ENCODE measurements at places on chromosomes 2 and 18.
A peak's percentile ranks its signal among the peaks of the same experiment; 100 is the strongest.

DNA sequence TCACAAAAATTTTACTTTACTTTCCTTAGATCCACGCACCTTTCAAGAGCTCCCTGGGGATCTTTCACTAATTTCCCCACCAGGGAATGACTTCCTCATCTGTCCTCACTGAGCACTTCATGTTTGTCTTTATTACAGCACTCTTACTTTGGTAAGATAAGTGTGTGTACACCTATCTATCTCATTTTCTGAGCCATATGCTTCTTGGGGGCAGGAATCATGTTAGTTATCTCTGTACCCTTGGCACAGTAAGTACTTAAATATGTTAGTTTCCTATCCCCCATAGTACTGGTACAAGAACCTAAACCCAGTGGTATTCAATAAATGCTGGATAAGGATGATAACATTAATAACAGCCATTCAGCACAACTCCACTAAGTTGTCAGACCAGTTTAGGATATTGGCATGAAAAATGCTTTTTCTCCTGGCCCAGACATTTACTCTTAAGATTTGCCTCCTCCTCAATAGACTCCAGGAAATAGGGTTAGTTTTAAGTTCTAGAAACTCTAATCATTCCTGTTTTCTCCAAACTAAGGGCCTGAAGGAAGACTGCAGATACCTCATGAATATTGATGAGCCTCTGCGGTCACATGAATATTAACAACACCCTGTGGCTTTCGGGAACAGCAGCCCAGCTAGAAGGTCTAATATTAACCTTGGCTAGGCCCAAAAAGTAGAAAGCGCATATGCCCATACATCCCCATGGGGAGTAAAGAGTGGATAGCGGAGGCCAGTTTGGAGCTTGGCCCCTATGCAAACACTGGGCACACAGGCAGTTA lies 38.2 kb downstream of the NHEJ1 start:
- no peak for DNase-seq

GRCh38 chr18:8890957-8891464 lies 185.7 kb downstream of the MTCL1 start:
- DNase-seq: no peak

GRCh38 chr2:95728878-95729596 lies 137.2 kb downstream of the TRIM43 start:
- peak; percentile 87 for DNase-seq

- no peak for DNase-seq
Observed at GRCh38 chr2:37795456-37795855, 124.0 kb upstream of the CDC42EP3 start.

DNA sequence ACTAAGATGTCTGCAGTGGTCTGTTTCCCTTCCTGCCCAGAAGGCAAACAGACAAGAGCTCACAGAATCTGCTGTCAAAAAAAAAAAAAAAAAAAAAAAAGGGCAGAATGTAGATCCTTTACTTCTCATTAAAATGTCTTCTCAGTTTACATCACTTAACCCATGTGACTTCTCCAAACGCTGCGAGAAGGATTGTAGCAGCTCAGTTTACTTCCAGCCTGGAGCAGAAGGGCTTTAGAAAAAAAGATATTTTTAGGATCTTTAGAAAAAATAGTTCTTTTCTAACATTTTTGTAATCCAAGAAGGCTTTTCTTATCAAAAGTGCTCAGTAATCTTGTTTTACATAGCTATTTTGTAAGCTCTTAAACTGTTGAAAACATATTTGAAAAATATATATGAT lies 425.4 kb downstream of the CNTNAP5 start:
- no peak for DNase-seq

GRCh38 chr2:229375251-229375650 lies 104.2 kb upstream of the PID1 start:
- no peak for DNase-seq

DNA sequence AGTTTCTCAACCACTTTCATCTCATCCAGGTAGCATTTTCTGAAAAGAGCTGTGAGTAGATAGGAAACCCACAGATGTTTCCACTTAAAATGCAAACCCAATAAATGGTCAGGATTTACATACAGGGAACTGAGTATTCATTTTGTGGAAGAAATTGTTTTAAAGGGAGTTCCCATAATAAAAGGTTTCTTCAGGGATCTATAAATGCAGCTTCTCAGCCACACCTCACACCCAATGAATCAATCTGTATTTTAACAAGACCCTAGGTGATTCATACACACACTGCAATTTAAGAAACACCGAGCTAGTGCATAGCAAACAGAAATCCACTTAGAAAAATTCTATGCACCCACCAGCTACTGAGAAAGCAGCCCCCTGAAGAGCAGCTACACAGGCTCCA lies 140.1 kb upstream of the ACAA2 start:
- DNase-seq: no peak

DNA sequence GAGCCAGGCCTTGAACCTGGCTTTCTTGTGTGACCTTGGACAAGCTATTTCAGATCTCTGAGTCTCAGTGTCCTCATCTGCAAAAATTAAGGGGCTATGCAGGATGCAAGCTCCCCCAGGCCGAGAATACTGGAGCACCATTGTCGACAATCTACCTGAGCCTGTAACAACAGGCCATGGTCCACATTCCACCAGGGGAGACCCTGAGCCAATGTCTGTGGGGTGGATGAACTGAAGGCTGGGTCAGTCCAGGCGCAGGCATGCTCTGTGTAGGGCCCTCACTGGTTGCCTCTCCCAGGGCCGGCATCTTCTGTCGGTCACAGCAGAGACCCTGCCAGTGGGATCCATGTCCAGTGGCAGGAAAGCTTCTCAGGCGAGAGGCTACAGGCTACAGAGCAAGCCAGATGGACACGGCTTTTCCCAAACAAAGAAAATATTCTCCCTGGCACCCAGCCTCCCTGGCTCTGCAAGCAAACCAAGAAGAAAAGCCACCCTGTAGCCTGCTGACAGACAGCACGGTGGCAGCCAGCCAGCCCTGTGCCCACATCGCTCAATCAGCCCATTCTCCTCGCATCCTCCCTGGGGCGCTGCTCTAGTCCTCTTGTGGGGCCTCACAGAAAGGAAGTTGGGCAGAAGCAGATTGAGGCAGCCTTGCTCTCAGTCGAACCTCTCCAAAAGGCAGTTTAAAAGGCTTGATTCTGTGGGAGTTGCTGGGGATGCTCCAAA lies 48.7 kb upstream of the FZD7 start:
- DNase-seq: peak; percentile 67

DNA sequence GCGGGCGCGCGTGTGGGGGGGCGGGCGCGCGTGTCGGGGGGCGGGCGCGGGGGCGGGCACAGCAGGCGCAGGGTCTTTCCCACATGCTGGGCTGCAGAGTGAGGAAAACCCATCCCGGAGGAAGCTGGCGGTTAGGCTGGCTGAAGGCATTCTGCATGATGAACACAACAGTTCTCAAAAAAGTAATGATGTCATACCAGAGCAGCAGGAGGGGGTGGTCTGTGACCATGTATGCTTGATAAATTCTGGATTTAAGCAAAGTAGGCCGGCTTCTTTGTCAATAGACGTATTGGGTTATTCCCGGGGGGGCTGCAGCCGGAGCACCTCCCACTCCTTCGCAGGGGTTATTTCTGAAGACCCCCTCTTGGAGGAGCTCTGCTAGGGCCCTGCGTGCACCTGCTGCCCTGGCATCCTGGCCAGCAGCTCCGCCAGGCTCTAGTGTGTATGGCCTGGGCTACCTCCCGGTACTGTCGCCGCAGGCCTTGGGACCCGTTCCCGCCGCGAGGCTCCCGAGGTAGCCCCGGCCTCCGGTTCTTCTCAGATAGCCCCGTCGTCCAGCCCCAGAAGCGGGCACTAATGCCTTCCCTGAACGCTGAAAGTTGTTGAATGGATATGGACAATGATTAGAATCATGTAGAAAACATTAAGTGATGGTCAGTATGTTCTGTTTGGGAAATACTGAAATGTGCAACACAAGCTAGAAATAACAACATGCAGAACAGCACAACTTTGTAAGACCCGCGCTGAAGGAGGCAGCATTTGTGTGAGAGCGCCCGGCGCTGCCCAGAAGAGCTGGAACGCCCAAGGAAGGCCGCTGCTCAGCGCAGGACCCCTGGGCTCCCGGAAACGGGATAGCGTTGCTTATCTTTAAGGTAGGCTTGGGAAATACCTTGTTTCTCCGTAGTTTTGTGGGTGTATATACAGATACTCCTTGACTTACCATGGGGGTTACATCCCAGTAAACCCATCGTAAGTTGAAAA lies 101.4 kb upstream of the RAB6C start:
- DNase-seq: peak; percentile 34

DNA sequence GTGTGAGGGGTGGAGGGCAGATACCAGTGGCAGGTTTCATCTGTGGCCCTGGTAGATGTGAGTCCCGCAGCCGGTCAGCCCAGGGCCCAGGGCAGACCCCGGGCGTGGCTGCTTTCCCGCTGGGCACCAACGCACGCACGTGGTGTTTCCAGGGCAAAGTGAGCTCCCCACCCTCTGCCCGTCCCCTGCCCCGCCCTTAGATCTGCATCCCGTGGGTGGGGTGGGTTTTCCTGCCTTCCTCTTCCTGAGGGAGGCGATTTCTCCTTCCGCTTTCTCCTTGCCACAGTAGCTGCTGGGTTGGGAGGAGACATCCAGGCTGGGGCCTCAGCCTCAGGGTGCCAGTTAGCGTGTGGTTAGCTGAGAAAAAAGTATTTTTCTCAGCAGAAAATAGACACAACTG lies 49.6 kb downstream of the ODC1 start:
- DNase-seq: no peak

GRCh38 chr2:138475277-138475776 lies 26.2 kb upstream of the SPOPL start:
- no peak for DNase-seq

GRCh38 chr2:37654932-37655841 lies 16.3 kb downstream of the CDC42EP3 start:
- peak; percentile 44 for DNase-seq

DNA sequence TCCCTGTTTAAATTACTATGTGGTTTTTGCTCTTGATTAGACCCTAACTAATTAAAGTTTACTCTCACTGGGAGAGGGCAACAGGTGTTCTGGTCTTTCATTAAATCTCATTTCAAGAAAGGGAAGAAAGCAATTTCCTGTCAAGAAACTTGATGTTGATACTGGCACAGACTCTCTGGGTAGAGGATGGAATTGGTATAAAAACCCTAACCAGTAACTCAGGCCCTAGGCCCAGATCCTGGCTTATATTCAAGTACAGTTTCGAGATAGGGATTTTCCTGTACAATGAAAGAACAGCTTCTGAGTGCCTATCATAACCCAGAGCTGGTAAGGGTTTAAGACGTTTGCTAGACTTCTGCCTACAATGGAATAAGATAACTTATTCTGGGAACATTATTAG lies 61.6 kb upstream of the ACYP2 start:
- no peak for DNase-seq

DNA sequence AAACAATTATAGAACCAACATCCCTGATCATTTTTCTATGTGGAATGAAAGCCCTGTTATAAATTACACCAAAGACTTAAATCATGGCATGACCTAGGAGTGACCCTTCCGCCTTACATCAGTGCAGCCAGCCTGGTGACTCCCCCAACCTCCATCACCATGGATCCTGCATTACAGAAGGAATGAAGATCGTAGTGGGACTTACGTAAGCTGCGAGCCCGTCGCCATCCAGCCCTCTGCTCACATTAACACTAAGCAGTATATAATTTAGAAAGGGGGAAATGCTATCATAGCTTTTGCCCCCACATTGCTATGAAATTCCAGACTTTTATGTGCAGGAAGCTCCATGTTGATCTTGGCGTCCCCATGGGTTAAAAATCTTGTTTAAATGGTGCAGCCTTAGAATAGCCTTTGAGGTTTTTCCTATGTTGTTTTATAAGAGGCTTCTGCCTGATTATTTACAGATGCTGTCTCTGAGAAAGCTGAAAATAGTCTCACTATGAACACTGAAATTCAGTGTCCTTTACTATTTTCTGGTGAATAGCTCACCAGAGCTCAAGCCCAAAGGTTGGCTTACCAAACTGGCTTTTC lies 76.3 kb downstream of the COLEC12 start:
- DNase-seq: no peak
